ENCODE measurements at places on chromosomes 6 and 20. TPM values are rescaled to one million over a fixed set of nuclear protein-coding genes. Genes with fewer than 3 reads are reported as not detected.

GRCh38 chr6:21741221-21742109 lies 147.9 kb downstream of the SOX4 start:
- DNase-seq, result no peak

- DNase-seq, result peak; percentile 50
Observed at GRCh38 chr6:26311012-26311384, 54.0 kb upstream of the BTN3A2 start.

DNA sequence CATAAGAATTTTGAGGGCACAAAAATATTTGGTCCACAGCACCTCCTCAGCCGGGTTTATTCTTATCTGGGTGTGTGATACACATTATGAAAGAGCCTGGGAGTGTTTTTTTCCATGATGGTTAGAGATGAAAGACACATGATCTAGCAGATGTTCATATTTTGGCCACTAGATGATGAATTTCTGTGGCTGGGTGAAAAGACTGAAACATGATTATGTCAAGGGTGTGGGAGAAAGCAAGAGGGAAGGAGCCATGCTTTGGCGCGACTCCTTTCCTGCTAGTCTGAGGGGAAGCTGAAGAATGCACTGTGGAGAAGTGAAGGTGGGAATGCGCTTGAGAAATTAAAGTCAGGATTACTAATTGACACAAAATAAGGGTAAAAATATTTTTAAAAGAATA lies 102.3 kb downstream of the SH3BGRL2 start:
- DNase-seq, result no peak

DNA sequence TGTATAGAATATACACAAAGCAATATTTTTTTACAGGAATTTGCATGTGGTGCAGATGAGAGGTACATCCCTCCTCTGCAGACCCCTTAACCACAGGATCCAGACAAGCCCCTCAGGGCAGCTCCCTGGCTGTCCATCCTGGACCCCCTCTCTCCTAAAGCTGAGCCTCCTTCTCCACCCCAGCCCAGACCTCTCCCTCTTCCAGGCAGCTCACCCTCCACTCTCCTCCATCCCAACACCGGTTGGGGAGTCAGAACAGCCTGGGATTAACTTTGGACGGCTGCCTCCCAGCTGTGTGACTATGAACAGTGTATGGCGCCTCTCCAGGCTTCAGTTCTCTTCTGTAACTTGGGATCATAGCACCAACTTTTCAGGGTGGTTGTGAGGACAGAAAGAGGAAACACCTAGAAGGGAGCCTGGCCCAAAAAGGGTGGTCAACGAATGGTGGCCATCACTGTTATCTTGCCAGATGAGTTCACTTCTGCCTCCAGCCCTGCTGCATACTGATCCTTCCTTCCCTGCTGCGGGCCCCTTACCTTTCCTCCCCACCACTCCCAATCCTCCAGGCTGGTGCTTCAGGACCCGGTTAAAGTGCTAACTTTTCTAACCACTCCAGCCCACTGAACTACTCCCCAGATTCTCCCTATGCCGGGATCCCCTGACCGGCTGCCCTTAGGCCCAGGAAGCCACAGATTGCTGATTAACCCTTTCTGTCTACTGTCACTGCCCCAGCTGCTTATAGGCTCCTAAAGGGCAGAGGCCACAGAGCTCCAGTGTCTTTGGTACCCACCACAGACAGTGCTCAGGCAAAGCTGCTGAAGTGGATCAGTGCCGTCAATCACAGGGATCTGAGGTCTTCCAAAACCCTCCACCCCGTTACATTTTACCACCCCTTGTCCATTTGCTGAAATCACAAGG lies 55.9 kb downstream of the GPR6 start:
- no peak for DNase-seq

GRCh38 chr6:142332393-142333098 lies 30.7 kb downstream of the ADGRG6 start:
- no peak for DNase-seq

DNA sequence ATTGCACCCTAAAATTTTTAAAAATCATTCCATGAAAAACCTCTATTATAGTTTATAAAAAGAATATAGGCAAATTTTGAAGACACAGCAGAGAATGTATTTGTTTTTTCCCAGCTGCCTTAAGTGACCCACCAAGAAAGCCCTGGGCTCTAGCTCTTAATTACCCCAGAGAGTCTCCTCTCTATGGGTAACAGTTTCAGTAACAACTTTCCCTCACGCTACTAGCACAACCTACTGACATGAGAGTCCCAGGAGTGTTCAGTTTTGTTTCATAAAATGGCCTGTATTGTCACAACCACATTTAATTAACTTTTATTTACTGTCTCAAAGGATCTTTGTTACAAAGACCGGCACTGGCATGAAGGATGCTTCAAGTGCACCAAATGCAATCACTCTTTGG lies 41.5 kb downstream of the FHL5 start:
- no peak for DNase-seq

DNA sequence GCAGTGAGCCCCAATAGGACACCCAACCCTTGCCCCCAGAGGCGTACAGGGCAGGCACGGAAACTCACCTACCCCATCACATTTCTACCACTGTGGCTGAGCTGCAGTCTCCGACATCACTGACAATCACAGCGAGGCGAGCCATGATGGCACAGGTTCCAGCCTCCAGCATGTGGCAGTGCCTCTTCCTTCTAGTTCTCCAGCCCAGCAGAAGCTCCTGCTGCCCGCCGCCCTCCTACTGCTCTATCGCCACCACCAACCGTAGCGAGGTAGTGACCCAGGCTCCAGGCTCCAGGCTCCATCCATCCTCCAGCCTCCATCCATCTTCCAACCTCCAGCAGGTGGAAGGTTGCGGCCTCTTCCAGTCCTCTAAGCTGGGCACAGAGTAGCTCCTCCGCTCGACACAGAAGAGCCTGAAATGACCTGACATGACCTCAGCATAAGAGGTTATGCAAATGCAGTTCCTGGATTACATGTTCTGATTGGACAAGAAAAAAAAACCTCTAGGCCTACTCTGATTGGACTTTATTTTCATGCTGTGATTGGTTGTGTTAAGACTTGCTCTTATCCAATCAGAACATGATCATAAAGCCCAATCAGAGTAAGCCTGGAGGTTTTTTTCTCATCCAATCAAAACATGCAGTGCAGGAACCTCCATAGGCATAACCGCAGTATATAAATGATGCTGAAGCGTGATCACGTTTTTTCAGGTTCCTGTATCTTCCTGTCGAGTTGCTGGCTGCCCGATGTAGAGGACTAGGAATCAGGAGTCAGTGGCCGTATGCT lies 438.9 kb upstream of the ZNF337 start:
- peak; percentile 80 for DNase-seq

DNA sequence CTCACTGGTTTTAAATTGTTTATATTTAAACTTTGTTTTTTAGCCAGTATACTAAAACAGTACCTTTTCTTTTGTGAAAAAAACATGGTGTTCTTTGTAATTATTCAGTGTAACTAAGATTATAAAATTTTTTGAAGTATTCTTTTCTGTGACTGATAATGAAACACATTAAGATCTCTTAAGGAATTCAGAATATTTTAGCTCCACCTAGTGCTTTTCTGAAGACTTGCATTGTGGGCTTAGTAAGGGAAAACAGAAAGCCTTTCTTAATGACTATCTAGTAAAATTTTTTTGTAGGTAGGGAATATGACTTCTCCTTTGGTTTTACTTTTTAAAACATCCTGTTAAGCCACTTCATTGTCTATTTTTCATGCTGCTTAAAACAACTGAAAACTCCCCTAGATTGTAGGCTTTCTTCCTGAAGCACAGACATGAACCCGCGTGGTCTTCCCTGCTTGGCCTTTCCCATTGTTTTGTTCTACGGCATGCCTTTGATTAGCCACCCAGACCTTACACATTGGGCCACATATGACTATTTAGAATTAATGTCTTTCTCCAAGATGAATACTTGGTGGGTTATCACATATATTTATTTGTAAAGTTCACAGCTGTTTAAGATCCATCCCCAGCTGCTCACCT lies 72.1 kb downstream of the AFDN start:
- DNase-seq, result peak; percentile 44

- no peak for DNase-seq
Observed at GRCh38 chr6:87230801-87231200, 75.4 kb downstream of the ZNF292 start.

GRCh38 chr6:87066449-87067333 lies 28.2 kb downstream of the CGA start:
- DNase-seq, result peak; percentile 51

DNA sequence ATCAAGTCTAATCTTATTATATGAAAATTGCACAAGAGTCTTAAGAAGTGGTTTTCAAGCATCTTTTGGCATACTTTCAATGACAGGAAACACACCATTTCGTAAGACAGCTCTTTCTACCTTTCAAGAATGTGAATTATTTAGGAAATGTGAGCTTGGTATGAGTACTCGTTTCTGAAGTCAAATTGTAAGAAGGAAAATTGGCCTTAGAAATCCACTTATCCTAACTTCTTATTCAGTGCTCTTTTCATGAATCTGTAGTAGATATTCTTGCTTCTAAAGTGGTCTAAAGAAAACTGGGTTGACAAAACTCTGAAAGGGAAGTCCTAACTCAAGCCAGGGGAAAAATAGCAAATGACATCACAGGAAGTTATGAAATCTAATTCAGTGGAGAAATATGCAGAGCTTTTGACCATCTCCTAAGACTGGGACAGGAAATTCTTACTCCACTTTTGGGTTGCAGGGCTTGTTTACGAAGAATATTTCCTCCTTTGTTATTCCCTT lies 38.5 kb upstream of the OGFRL1 start:
- DNase-seq, result peak; percentile 60

DNA sequence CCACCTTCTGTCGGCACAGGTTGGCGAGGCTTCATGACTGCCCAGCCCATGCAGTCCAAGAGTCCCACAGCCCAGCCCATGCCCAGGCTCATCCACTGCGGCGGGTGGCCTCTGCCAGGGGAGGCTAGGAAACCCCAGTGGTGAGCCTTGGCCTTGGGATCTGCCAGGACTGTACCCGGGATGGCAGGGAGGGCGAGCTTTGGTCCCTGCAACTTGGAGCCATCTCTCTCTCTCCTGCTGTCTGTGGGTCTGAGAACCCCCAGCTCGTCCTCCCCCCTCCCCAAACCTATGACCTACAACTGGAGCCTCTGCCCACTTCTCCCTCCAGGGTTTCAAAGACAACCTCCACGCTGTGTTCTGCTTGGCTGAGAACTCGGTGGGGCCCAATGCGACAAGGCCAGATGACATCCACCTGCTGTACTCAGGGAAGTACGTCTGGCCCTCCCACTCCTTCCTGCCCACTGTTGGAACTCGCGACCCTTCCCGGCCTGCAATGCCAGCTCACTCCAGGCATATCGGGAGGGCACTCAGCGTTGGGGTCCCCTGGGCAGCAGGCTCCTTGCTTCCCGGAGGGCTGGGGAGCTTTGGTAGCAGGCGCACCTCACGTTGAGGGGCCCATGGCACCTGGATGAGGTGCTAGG lies 19.7 kb downstream of the NPEPL1 start:
- DNase-seq, result no peak

DNA sequence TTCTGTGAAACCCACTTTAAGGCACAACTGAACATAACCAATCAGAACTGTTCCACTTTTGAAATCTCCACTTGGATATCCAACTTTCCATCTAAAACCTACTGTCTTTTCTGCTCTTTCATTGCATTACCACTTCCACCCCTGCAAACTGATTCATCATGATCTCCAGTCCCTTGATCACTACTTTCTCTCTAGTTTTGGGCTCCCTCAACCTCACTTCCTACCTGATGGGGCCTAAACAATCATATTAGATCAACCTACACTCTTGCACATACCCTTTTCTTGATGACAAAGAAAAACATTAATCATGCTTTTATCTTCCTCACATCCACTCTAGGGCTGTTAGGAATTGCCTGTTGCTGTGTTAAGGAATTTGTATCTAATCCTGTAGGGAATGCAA lies 137.6 kb downstream of the PDSS2 start:
- no peak for DNase-seq

DNA sequence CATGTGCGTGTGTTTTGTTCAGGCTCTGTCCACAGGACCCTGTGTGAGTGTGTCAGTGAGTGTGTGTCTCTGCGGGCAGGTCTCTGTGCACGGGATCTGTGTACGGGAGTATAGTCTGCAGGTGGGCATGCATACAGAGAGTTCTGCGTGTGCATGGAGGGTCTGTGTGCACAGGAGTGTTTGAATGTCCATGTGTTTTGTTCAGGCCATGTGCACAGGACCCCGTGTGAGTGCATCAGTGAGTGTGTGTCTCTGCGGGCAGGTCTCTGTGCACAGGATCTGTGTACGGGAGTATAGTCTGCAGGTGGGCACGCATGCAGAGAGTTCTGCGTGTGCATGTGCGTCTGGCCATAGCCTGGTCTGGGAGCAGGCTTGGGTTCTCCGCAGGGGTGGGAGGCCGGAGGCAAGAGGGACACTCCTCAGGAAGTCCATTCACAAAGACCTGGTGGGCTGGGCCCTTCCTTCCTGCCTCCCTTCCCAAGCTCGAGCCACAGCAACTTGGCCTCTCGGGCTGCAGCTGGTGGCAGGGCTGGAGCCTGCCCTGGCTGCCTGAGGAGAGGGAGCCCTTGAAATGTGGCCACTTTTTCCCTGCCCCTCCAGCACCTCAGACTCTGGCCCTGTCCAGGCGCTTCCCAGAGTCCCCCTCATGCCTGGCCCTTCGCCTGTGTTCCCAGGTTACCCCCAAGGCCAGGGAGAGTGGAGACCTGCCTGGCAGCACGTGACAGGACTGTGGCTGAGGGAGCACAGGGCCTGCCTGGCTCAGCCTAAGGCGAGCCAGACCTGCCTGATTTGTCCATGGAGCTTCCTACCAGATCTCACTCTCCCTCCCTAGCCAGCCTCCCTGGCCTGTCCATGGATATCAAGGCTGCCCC lies 6.8 kb downstream of the HSPA12B start:
- no peak for DNase-seq

DNA sequence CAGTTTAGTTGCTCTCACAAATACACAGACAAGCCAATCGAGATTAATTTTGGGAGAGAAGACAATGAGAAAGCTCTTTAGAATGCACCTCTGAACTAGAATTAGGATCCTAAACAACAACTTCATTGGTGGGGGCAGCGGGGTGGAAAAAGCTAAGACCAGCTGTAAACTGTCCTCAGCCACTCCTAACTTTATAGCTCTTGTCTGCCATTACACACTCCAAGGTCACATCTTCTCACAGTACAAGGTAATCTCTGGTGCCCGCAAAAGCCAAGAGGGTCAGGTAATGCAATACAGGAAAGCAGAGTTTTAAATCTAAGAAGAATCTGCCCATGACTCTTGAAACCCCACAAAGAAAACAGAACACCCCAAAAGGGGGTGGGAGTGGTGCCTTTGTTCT lies 17.8 kb upstream of the IL22RA2 start:
- no peak for DNase-seq

C6orf52 gene
- total RNA-seq, result not detected

GPLD1 gene
- not detected for total RNA-seq

GINS1 gene
- total RNA-seq, result 31.0 TPM

TFAP2C gene
- total RNA-seq, result 104 TPM

PEX7 gene
- 17.1 TPM for total RNA-seq

PRPF6 gene
- total RNA-seq, result 74.2 TPM

CLPSL1 gene
- total RNA-seq, result not detected

THBD gene
- 18.0 TPM for total RNA-seq

CPXM1 gene
- not detected for total RNA-seq

Data from RPMI7951 (cell line).